ENCODE measurements at places on chromosomes 6 and 20.

DNA sequence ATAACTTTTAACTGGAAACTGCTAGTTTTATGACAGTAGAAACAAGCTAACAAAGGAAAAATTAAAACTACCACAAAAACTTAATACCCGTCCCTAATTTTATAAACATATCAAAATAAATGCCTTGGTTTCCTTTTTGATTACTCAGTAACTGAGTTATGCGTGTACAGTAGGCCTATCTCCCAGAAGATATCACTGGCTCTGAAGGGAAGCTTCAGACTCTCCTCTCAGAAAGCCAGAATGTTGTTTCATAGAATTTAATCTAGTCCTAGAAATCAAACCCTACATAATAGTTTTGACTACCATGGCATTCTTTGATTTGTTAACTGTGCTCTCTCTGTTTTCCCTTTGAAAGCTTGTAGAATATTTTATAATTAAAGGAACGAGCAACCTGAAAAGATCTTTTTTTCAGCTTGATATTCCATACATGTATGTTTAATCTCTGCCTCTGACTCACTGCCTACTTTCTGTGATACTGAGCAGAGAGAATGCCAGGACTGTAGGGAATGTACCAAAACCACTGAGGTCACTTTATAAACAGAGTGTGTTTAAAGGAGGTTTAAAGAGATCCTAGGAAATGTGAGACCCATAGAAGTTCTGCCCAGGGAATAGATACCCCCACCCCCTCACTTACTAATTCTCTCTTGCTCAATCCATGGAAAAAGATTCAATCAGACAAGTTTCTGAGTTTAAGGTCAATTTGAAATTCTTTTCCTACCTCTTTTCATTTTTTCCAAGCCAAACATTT is 311.5 kb downstream of the HDGFL1 start:
- DNase-seq: no peak

- peak; percentile 78 for DNase-seq
These were observed 13.9 kb upstream of the ATG5 start for GRCh38 chr6:106339334-106340029.

DNA sequence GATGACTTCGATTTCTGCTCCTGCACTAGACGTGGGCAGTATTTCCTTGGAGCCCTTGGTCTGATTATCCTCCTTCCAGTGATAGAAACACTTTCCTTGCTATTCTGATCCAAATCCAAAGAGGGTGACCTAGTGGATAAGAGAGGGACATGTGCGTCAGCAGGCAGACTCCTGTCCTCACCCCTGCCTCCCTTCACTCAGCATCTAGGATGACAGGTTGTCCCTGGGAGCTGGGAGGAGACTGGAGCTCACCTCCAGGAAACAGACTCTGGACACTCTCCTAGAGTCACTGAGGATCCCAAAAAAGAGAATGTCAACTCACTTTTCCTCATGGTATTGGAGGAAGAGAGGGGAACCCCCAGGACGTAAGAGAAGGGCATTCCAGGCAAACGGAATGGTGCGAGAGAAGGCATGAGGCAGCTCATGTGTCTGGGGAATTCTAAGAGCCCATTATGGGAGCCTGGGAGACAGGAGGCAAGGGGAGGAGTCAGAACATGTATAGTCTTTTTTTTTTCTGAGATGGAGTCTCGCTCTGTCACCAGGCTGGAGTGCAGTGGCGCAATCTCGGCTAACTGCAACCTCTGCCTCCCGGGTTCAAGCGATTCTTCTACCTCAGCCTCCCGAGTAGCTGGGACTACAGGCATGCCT is 2.2 kb downstream of the C20orf173 start:
- no peak for DNase-seq

- peak; percentile 7 for DNase-seq
These were observed 5.1 kb upstream of the TCEA2 start for GRCh38 chr20:64057628-64058498.

- no peak for DNase-seq
These were observed 43.7 kb downstream of the TBC1D7 start for GRCh38 chr6:13284646-13285045.

- no peak for DNase-seq
These were observed 36.6 kb upstream of the ADTRP start for GRCh38 chr6:11815231-11815630.

DNA sequence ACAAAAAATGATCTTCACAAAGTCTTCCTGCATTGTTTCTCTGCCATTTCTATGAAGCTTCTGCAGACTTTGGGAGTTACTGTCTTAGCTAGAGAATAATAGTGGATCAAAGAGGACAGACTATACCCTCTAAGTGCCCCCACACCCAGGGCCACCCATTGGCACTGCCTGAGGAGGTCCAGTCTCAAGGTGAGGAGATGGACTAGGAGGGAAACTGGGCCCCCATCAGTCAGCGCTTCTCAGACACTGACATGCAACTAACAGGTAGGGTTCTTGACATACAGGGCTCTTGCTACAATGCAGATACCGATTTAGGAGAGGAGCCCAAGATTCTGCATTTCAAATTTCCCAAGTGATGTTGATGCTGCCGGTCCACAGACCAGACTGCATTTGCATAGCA is 24.3 kb downstream of the PCNA start:
- DNase-seq: no peak

- peak; percentile 54 for DNase-seq
These were observed 876 bp upstream of the TBPL1 start for GRCh38 chr6:133951881-133952814.

DNA sequence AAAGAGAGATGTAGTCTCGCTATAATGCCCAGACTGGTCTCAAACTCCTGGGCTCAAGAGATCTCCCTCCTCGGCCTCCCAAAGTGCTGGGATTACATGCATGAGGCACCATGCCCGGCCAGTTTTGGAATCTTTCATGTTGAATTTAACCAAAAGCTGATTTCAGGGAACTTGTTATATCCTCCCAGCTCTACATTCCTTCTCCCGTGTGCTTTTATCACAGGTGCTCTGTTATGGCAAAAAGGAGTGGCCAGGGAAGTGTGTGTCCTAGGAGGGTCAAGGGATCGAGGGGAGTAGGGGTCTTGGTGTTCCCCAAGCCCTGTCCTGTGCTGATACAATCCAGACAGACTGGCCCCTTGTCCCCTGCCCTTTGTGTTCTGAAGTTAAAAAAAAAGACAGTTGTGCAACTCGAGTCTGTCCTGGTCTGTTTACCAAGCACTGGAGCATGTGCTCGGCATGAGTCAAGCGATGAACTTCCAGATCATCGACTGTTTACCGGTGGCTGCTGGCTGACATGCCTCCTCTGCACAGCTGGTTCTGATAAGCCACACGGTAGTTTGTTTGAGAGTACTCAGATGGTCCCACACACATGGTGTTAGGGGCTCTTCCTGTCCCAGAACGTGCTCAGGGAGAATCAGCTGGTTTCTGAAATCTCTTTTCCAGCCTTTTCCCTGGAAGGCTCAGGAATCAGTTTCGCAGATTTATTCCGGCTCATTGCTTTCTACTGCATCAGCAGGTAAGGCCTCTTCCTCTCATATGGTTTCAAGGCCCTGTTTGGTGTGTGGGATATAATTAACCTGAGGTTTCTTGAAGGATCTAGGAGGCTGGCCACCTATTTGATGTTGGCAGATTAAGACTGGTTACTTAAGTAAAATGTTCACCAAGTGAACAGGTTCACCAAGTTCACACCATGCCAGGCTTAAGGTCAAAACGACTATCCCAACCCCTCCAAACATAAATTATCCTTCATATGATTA is 52.6 kb upstream of the NAA20 start:
- DNase-seq: no peak

All from NCI-H748 treated with DMSO at 0.1 percent for 48 hours (cell line).